ENCODE measurements at places on chromosomes 2 and 18.

DNA sequence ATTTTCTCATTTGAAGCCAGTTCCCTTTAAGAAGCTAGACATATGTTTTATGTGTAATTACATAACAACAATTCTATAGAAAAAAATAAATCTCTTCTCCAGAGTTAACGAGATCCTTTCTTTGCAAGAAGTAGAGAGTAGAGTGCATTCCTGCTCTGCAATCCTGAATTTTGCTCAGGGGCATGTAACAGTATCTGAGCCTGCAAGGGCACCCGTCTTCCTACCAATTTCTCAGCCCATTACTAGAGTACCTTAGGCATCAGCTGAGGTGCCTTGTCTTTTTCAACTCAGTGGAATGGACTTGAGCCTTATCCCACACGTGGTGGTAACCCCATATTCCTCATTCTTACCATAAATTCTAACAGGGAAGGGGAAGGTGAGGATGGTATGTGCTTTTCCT lies 205.9 kb downstream of the IKZF2 start:
- H3K4me1 ChIP-seq = no peaks in the 10 kb centered on the region
- no peaks in the 10 kb centered on the region for H3K36me3 ChIP-seq
- no peaks in the 10 kb centered on the region for H3K27me3 ChIP-seq
- no peak overlapping the region for H3K27ac ChIP-seq

DNA sequence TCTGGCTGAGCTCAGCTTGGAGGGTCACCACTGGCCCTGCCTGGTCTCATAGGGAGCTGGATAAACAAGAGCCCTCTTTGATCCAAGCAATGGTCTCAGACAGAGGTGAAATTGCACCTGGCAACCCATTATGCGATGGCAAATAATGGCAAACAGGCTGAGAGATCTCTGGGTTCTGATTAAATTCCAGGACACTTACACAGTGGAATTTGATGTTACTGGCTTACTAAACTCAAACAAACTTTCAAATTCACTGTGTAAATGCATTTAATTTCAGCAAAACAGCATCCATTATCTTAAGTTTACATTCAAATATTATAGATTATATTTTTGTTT lies 19.5 kb upstream of the STAT4 start:
- peaks cover 25% of the 10 kb centered on the region for H3K4me1 ChIP-seq
- DNase-seq = no peak
- no peak overlapping the region for H3K27ac ChIP-seq
- no peaks in the 10 kb centered on the region for H3K27me3 ChIP-seq

DNA sequence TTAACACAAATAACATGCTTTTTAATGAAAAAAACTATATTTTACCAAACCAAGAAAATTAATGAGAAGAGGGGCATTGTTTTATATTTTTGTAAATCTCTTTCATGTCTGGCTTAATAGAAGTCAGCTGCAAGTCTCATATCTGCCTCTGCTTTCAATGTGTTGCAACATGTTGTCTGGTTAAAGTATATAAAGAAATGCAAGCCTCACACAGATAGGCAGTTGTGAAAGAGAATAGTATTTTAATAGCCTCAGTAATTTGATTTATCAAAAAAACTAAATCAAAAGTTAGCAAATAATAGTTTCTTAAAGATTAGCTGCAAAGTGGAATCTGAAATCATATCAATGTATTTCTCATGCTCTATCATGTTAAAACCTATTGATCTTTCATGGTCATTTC lies 52.9 kb upstream of the NCOA1 start:
- no peak overlapping the region for H3K4me3 ChIP-seq
- H3K4me1 ChIP-seq = no peaks in the 10 kb centered on the region
- no peak overlapping the region for H3K27ac ChIP-seq
- no peaks in the 10 kb centered on the region for H3K27me3 ChIP-seq
- H3K36me3 ChIP-seq = no peaks in the 10 kb centered on the region

DNA sequence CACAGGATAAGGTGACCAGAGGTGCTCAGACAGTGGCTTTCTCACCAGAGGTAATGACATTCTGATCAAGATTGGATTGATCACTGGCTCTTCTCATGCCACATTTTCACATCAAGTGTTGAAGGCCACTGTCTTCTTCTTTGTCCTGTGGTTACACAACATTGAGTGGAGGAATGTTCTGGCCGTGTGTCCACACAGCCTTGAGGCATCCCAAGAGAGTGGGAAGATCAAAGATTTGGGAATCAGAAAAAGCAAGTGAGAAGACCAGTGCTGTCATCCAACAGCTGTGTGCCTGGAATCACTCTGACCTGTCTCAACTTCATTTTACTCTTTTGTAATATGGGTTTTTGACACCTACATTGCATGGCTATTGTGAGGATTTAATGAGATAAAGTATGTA lies 67.4 kb downstream of the IL1R2 start:
- no peak overlapping the region for H3K27ac ChIP-seq
- no peak for DNase-seq
- peaks cover 21% of the 10 kb centered on the region for H3K4me1 ChIP-seq
- no peaks in the 10 kb centered on the region for H3K36me3 ChIP-seq

- DNase-seq = no peak
- H3K27ac ChIP-seq = no peak overlapping the region
- H3K36me3 ChIP-seq = no peaks in the 10 kb centered on the region
- H3K27me3 ChIP-seq = no peaks in the 10 kb centered on the region
- H3K4me1 ChIP-seq = no peaks in the 10 kb centered on the region
These were observed 141.7 kb upstream of the TWIST2 start for GRCh38 chr2:238706163-238706562.

DNA sequence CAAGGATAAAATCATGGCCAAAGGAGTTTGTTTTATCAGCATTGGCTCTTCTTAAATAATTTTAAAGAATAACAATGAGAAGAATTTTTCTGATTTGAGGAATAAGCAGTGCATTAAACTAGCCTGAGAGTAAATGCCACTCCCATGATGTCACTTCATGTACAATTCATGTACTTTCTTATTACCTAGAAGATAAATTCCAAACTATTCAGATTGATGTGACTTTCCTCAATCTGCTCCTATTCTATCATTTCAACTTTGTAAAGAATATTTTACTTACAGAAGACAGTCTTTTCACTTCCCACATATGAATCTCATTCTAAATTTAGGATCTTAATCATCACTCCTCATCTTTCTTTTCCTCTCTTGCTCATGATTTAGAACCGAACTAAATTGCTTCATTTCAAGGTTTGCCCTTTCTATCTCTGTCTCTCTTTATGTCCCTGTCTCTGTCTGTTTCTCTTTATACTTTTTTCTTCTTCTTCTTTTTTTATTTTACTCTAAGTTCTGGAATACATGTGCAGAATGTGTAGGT lies 1142.0 kb upstream of the PIK3C3 start:
- no peak for DNase-seq
- no peak overlapping the region for H3K27ac ChIP-seq
- no peak overlapping the region for H3K4me3 ChIP-seq
- no peaks in the 10 kb centered on the region for H3K27me3 ChIP-seq
- no peaks in the 10 kb centered on the region for H3K36me3 ChIP-seq

DNA sequence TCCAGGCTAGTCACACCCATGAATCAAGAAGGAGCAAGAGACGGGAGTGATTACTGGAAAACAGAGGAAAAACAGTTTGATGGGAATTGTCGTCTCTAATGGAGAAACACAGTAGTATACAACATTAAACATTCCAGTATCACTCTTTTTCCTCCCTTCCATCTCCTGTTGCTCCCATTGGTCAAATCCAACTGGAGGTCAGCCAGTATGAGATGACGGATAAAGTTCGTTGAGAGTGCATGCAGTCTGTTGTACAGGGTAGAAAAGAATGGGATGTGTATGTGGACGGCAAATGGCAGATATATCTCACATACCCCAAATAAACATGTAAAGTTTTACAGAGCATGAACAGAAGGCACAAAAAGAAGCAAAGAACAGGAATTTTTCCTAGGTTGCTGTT lies 221.9 kb upstream of the TNP1 start:
- no peak for DNase-seq
- H3K4me1 ChIP-seq = no peaks in the 10 kb centered on the region
- H3K27me3 ChIP-seq = peaks cover 28% of the 10 kb centered on the region
- no peaks in the 10 kb centered on the region for H3K36me3 ChIP-seq

Measured in activated naive CD4-positive, alpha-beta T cell treated with anti-CD3 and anti-CD28 coated beads, Interleukin-2, amount 10 ng/mL, durations not matched to agents 7 days and 5 days (primary cell).